ENCODE measurements at places on chromosomes 1 and 21.

DNA sequence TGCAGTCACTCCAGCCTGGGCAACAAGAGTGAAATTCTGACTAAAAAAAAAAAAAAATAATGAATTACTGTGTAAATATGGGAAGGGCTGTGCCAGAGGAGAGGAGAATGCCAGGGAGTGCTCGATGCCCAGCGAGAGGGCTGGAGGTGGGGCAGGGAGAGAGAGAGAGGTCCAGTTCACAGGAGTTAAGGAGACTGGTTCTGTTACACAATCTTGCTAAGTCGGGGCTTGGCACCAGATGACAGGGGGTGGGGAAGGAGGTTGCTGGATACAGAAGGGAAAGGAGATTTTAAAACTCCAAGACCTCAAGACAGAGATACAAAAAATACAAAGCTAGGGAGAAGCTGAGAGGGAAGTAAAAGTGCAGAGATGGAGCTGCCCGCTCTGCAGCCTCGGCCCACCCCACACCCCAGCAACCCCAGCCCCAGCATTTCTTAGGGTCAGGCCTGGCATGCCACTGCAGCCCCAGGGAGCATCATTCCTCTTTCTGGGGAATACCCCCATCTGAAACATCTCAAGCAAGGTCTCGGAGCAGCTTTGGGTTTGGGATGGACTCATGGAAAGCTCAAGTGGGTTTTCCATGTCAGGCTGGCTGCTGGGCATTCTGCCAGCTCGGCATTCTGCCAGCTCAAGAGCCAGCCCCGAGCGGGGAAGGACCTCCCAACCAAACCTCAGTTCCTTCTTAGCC lies 991 bp downstream of the SELENBP1 start:
- DNase-seq, result peak; percentile 70

DNA sequence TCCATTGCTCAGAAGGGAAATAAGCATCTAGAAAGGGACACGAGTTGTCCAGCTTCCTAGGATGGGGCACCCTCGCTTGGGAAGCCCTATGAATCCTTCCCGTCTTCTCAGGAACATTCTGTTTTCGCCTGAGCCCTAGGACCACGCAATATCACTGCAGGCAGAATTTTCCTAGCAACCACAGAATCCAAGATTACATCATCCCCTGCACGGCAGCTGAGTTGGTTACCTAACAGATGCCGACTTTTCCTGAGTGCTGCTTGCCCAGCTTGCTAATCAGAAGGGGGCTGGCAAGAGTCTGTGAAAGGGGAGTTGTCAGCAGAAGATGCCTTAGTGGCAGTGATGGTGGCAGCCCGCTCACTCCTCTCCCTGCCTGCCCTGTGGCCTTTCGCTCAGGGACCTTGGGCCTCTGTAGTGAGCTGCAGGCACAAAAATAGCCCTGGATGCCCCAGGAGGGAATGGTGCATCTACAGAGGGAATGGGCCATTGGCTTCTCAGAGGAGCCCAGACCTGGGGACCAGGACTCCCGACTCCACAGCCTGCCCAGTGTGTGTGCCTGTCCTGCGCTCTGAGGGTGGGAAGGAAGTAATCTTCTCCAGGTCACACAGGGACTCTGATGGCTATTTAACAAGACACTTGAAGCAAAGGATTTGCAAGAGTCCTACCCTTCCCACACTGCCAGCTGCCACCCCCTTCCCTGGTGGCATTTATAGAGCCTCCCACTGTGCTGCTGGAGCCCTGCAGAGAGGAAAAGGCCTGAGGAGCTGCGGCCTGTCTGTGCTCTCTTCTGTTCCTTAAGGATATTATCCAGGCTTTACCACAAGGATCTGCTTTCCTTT lies 28.9 kb upstream of the CLSTN1 start:
- peak; percentile 87 for DNase-seq

- DNase-seq, result peak; percentile 20
Measured at GRCh38 chr1:172321451-172321850, 99.0 kb upstream of the C1orf105 start.

DNA sequence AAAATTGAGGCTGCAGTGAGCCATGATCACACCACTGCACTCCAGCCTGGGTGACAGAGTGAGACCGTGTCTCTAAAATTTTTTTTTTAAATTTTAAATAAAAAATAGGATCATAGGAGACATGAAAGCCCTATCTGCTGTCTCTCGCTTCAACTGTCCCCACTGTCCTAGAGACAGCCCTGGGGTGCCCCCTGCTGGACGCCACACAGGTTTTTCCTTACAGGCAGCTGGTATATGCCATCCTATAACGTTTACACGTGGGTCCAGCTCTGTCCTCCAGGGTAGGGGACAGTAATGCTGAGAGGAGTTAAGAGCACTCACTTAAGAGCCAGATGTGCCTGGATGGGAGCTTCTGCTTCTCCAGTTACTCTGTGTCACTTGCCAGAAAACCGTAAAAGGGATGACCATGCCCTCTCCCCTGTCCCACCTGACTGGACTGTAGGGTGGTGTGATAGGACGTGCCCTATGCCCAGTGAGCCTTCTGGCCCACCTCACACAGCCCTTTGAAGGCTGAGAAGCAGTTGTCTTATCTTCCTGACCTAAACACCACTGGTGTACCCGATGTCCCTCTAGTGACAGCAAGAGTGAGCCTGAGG lies 8.5 kb downstream of the FBXO2 start:
- DNase-seq, result peak; percentile 88

- no peak for DNase-seq
Measured at GRCh38 chr1:207073906-207074820, 14.5 kb upstream of the C4BPB start.

- DNase-seq, result no peak
Measured at GRCh38 chr1:241411056-241411775, 54.2 kb upstream of the RGS7 start.

GRCh38 chr1:70685300-70686286 lies 274.5 kb downstream of the CTH start:
- DNase-seq, result peak; percentile 61

DNA sequence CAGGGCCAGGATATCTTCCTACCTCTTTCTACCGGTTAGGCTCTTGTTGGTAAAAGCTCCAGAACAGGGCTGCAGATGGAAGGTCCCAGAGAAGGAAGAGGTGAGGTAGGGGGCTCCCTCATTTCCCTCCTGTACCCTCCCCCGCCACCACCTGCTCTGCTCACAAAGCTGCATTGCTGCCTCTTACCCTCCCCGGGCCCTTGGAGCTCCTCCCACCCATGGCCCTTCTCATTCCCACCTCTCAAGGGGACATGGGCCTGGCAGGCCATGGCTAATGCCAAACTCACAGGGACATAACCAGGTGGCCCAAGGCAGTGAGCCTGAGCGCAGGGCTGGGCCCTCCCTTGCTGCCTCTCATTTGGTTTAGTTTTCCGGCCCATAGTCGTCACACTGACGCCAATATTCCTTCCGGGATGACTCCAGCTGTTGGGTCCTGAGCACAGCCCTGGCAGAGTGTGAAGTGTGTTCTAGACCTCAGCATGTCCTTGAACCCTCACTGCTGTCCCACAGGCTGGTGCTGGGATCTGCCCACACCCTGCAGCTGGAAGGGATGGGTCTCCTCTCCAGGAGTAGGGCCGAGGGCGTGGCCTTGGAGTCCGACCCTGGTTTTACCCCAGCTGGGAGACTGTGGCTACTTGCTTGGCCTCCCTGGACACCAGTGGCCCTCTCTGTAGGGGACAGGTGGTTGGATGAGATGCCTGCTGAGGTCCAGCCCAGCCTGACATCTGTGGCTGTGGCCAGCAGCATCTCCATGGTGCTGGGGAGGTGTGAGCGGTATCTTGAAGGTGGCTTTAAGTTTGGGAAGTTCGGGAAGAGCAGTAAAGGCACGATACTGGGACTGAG lies 104.6 kb downstream of the ARHGEF10L start:
- no peak for DNase-seq

Data from Ammon's horn (tissue), 1 donor.